WERI-Rb-1 (cell line): ENCODE measurements at places on chromosomes 1 and 21.
A peak's percentile ranks its signal among the peaks of the same experiment; 100 is the strongest.

GRCh38 chr1:4755864-4756504, 101.6 kb downstream of the AJAP1 start:
- DNase-seq, result no peak

DNA sequence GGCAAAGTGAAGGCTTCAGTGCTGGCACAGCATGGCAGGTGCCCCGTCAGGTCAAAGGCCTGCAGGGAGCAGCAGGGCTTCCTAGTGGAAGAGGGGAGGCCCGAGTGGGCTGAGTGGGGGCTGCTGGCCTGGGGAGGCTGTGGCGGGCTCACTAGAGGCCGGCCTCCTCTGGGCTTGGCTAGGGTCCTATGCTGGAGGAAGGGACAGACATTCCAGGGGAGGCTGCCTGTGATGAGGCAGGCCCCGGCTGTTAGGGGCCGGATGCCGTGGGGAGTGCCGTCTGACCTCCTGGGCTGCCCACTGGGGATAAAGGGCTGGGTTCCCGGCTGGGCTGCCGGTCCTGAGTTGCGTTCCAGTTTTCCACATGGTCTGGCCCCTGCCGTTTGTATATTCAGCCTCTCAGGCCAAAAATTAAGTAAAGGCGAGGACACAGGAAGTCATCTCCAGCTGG, 21.1 kb downstream of the PRXL2B start:
- no peak for DNase-seq

GRCh38 chr1:93827633-93828366, 51.2 kb downstream of the DNTTIP2 start:
- no peak for DNase-seq

DNA sequence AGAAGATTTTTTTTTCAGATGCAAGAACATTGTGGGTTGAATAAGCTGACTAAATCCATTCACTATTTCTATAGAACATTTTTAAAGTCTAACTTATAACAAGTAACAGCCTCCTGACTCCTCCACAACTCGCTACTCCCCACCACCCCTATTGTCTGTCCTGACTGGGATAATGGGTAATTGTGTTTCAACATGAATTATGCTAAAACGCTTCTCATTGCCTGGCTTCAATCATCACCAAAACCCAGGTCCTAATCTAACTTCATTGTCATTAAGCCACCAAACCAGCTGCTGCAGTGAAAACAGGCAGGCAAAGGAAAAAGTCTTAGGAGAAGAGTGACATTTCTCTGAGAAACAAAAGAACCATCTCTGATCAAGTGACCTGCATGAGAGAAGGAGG, 30.0 kb downstream of the TNR start:
- DNase-seq, result no peak

GRCh38 chr21:40242586-40243265, 375.5 kb downstream of the PCP4 start:
- no peak for DNase-seq

GRCh38 chr1:58783090-58783992, 506 bp downstream of the JUN start:
- peak; percentile 56 for DNase-seq

DNA sequence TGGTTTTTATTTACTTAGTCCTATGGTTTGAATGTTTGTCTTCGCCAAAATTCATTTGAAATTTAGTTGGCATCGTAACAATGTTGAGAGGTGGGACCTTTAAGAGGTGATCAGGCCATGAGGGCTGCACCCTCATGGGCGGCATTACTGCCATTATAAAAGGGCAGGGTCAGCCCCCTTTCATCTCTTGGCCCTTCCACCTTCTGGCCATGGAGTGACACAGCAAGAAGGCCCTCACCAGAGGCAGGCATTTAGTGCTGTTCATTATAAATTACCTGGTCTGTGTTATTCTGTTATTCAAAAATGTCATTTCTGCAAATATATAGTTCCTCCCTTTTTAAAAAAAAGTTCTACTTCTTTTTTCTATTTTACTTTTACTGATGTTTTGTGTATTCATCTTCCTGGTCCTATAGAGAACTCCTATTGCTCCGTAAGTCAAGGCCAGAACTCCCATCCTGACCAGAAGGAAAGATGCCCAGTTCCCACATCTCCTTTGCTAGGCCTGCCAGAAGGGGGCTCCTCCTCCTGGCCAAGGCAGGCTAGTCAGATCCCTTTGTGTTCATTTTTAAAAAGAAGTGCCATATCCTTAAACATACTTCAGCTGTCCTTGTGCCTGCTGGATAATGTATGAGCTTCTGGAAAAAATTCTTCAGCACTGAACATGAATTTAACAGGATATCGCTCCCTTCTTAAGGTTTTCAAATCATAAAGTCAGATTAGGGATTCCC, 10.0 kb upstream of the LBR start:
- peak; percentile 21 for DNase-seq

DNA sequence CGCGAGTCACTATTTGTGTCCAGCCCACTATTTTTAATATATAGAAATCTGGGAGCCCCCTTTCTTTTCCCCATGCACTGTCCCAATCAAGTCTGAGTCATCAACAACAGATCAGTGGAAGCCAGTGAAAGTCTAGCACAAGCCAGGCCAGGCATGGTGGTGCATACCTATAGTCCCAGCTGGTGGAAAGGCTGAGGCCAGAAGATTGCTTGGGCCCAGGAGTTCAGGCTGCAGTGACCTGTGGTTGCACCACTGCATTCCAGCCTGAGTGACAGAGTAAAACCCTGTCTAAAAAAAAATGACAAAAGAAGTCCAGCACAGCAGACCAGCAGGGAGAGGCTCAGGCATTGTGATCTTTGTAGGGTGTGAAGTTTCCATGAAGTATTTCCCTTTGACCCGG, 9.0 kb upstream of the RPL5 start:
- no peak for DNase-seq

DNA sequence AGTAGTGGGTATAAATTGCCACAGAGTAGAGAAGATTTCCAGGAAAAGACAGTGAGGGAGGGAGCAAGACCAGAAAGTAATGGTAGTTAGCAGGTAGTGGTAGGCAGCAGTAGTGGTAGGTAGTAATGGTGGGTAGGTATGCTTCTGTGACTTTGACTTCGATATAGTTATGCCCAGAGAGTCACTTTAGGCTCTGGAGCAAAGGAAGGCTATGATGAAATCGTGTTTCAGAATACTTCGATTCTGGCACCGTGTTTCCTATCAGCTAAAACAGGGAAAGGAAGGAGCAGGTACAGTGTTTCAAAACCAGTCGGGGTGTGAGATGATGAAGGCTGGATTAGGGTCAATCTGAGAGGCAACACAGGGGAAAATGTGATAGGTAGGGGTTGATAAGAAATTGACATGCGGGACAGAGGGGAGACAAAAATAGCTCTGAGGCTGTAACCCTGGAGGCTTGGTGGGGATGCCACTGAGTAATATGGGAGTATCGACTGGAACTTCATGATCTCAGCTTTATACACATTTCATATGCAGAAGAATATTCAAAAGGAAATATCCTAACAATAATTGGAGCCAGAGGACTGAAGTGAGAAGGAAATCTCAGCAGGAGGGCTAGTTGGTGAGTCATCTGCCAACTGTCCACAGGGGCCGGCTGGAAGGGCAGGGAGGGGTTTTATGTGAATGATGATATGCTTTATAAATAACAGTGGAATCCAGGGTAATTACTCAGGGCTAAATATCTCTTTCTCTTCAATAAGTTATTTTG, 25.2 kb upstream of the TRIM45 start:
- peak; percentile 25 for DNase-seq

DNA sequence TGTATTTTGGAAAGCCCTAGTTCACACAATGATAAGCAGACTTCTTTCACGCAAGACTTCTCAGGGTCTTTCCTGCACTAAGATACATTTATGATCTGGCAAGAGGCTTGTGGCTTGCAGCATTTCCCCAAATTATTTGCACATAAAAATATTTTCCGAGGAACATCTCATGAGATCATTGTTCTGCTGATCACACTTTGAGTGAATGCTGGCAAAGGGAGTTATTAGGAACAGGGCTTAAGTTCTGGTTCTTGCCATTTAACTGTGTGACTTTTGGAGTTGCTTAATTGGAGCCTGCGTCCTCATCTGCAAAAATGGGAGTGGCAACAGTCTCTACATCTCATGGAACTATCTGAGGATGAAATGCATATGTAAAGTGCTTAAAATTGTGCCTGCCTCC, 50.2 kb downstream of the GADD45A start:
- DNase-seq, result no peak
